ENCODE measurements at places on chromosomes 2 and 18.

GRCh38 chr2:128664499-128664971 lies 345.9 kb upstream of the HS6ST1 start:
- no peak for DNase-seq

DNA sequence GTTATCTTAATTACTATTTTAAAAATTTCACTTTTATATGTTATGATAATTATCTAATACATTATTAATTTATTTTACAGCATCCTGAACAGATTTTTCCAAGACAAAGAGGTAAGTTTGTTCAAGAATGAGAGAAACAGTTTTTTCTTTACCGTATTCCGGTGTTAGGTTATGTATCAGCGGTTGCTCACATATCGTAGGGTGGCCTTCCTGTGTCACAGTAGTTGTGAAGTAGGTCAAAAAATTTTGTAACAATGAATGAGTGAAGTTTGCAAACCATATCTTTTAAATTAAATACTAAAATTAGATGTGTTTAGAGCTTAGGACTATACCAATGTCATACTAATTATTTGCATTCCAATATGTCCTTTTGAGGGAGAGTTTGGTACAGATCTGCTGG lies 33.5 kb downstream of the MRPS9 start:
- DNase-seq, result no peak

DNA sequence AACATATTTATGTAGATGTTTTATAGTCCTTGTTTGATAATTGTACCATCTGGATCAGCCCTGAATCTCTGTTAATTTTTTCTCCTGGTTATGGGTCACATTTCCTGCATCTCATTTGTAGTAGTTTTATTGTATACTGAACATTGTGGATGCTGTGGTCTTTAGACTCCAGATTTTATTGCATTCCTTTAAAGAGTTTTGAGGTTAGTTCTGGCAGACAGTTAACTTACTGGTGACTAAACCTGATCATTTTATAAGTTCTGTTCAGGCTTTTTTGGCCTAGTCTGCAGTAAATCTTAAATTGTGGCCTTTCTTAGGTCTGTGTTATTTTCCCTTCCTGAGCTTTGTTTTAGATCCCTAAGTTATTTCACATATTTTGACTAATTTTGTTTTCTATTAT lies 84.3 kb downstream of the FANCL start:
- DNase-seq, result peak; percentile 66

GRCh38 chr2:110742412-110742811 lies 10.0 kb downstream of the ACOXL start:
- no peak for DNase-seq

DNA sequence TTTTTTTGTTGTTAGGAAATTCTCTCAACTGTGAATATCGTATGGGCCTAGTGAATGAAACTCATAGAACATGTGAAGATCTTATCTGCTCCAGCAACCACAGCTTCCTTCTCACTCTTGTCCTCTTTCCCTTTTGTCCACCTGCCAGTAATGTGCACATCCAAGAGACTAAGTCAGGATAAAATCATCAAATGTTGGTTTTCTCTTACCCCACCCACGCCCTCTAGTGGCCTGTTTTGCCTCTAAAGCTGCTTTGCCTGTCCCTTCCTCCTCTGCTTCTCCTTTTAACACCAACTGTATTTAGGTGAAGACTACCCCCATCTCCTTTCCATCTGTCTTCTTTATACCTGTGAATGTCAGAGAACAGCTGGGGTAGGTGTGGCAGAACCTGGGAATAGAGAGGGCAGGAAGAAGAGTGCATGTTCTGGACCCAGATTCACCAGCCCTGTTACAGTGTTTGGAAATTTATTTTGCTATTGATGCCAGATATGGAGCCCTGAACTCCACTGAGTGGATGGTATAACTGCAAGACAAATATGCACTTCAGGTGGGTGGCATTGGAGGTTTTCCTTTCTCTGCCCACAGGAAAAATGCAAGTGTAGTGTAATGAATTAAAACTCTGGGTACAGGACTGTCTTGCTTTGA lies 8.4 kb upstream of the MGAT5 start:
- DNase-seq, result peak; percentile 62

DNA sequence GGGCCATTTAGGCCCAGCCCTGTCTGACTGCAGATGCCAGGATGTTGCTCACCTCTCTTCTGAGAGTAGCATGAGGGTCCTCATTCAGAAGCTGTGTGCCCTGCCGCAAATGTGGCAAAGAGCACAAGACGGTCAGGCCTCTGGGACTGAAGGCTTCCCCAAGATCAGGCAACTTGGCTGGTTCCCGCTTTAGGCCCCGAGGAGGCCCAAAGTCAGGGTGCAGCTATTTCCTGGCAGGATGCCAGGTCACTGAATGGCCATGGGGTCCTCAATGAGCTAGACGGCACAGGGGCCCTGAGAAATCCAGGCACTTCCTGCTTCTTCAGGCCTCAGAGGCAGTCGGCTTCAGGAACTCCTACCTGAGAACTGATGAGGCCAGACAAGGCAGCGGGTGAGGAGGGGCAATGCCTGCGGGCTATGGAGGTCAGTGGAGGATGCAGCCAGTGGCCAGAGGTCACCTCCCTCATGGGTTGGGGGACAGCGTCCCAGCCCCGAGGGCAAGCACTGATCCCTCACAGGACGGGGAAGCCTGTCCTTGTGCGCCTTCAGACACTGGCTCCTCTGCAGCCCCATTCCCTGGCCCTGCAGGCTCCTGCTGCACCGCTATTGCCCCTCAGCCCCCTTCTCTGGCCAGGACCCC lies 44.9 kb downstream of the LMAN2L start:
- DNase-seq, result no peak

DNA sequence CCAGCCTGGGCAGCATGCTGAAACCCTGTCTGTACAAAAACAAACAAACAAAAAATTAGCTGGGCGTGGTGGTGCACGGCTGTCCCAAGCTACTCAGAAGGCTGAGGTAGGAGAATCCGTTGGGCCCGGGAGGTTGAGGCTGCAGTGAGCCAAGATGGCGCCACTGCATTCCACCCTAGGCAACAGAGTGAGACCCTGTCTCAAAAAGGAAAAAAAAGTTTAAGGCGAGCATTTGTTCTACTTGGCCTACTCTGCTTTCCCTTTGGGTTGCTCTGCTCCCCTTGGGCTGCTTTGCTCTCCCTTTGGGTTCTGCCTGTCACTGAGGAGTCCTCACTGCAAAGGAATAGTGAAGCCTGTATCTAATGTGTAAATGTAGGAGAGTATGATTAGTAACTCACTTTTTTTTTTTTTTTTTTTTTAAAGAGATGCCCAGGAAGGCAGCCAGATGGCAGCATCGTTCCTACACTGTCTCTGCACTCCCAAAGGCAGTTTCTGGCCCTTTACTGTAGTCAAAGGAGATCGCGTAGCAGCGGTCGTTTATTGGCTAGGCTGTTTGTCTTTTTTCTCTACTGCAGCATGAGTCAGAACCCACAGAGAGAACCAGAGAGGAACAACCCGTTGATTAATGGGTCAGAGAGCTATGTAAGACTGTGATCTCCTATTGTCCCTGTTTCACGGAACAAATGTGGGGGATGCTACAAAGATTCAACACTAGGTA lies 118.3 kb upstream of the CWC22 start:
- peak; percentile 90 for DNase-seq

DNA sequence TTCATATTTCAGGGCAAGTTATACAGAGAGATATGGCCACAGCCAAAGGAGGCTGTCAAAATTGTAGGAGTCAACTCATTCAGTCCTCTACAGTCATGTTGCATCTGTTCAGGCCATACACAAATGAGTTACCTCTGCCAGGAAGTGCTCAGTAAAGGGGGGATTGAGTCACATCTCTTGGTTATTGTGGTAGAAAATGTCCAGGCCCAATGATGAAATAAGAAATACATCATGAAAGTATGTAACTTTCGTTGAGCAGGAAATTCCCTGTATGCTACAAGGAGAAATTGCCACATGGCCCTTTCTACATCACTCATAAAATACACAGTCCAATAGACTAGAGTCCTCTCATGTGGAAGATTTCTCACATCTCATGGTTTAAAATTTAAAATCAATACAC lies 103.9 kb upstream of the COL3A1 start:
- peak; percentile 80 for DNase-seq

DNA sequence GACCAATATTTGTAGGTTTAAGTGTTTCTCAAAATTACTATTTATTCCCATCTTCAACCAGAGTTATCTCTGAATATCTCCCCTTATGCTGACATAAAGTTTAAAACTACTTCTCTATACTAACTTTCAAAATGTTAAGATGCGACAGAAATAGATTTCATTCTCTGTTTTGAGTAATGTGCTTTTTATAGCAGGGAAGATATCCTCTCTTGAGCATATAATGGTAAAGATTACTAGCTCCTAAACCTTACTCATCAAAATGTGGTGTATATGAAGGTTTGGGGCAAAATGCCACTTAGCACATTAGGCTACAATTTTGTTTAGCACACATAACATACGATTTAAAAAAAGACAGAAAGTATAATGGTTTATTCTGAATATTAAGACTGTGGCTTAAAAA lies 54.4 kb downstream of the CWC22 start:
- DNase-seq, result no peak

DNA sequence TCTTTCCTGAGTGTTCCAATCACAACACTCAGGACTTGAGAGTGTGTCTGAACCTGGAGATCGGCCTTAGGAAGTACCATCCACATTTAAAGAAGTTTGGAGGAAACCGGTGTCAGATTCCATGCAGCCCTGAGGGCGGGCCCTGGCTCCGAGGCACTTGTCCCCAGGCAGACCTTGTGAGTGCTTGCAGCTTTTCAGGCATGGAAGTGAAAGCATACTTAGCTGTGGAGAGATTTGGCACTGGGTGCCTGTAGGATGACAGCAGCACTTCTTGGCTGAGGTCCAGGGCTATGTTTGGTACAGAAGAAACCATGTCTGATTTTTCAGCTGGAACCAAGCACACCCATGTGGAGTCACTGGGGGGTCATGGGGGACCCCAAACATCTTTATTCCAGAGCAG lies 230.8 kb downstream of the SEPTIN10 start:
- peak; percentile 87 for DNase-seq

DNA sequence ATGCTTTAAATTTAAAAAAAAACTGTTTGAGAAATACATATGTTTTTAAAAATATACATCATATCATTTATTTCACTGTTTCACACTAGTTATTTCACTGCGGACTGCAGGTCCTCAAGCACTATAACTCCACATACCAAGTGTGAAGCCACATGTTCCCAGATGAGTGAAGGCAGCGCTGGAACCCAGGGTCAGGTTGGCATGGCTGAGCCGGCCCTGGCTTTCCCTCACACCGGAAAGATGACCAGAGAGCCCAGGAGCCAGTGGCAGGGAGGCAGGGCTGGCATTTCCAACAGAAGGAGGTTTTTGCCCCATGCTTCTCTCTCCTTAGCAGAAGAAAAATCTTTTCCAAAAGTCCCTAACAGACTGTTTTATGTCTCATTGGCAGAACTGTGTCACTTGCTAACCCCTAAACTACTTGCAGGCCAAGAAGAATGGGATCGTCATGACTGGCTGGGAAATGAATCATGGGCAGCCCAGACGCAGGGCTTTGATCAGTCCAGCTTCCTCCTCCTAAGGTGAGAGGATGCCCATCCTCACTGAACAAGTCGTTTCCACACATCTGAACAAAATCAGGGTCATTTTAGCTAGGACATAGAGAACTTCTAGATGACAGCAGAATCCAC lies 287.6 kb upstream of the HNRNPA3 start:
- DNase-seq, result no peak

- DNase-seq, result no peak
These were observed 668.3 kb downstream of the IRS1 start for GRCh38 chr2:226131299-226131784.

DNA sequence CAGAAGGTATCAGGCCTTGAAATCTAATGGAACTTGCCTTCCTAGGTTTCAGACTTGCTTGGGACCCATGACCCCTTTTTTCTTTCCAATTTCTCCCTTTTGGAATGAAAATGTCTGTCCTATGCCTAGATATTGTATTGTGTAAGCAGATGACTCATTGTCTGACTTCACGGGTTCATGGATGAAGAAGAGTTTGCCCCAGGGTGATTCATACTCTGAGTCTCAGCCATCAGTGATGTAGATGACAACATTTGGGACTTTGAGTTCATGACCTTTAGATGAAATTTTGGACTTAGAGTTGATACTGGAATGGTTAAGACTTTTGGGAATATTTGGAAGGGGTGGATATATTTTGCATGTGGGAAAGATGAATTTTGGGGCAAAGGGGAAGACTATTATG lies 11.2 kb upstream of the SCYGR5 start:
- DNase-seq, result peak; percentile 94

GRCh38 chr2:241942416-241943208 lies 73.1 kb downstream of the RTP5 start:
- no peak for DNase-seq

- no peak for DNase-seq
These were observed 893.0 kb upstream of the CHAC2 start for GRCh38 chr2:52874466-52875106.

GRCh38 chr2:183521911-183522310 lies 397.7 kb downstream of the NUP35 start:
- DNase-seq, result no peak

DNA sequence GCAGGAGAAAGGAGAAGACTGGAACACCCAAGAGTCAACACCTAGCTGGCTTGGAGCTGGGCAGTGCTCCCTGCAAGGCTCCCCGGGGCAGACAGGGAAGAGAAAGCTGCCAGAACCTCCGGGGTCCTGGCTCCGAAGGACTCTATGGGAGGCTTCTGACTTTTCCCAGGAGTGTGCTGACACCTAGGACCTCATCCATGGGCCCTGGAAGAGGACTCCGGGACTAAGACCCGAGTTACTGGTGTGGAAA lies 37.8 kb upstream of the ATP6V1B1 start:
- DNase-seq, result no peak

- no peak for DNase-seq
These were observed 322.6 kb downstream of the AFF3 start for GRCh38 chr2:99819766-99820165.

Data from AG08395 (cell line).